ENCODE measurements at places on chromosomes 2 and 18.

DNA sequence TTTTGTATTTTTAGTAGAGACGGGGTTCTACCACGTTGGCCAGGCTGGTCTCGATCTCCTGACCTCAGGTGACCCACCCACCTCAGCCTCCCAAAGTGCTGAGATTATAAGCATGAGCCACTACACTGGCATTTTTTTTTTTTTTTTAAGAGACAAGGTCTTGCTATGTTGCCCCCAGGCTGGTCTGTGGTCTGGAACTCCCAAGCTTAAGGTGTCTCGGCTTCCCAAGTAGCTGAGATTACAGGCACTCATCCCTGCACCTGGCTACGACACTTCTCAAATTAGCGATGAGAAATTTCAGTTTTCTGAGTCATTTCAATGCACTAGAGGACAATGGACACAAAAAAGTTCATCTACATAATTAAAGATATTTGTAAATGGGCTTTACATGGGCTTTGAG, 36.6 kb upstream of the TCF7L1 start:
- no peak for DNase-seq

DNA sequence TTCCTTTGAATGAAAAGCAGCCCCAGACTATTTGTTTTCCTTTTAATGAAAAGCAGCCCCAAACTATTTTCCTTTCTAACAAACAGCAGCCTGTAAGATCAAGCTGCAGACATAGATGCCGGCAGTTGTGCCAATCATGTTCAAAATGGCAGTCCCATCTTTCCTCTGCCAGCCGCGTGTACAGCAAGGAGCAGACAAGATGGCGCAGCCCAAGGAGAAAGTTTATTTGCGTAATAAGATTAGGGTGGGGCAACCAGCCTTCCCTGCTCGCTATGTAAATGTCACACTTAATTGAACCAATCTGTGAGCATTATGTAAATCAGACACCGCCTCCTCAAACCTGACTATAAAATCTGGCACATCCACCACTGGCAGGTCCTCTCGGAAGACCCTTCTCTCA, 226.0 kb downstream of the TGIF1 start:
- no peak for DNase-seq

- peak; percentile 18 for DNase-seq
Observed at GRCh38 chr2:238305092-238305862, 15.0 kb upstream of the TRAF3IP1 start.

GRCh38 chr18:62988471-62988870, 273.1 kb downstream of the PHLPP1 start:
- DNase-seq: no peak

DNA sequence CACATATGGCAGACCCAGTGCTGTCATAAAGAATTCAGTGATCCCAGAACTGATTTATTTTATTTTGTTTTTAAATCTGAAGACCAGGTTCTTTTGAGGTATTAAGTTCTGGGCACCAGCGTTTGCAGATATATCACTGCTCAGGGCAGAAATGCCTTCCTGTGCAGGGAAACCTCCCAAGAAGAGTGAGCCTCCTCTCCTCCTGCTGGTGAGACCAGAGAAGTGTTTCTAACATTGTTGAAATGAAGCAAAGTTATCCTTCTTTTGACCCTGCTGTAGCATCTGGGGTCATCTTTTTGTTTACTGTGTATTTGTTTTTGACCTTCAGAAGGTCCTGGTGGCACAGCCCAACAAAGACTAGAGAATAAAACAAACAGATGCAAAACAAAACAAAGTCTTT, 94.0 kb downstream of the AQP4 start:
- DNase-seq: peak; percentile 21

- DNase-seq: no peak
Observed at GRCh38 chr2:101909760-101910159, 82.0 kb upstream of the IL1R2 start.

DNA sequence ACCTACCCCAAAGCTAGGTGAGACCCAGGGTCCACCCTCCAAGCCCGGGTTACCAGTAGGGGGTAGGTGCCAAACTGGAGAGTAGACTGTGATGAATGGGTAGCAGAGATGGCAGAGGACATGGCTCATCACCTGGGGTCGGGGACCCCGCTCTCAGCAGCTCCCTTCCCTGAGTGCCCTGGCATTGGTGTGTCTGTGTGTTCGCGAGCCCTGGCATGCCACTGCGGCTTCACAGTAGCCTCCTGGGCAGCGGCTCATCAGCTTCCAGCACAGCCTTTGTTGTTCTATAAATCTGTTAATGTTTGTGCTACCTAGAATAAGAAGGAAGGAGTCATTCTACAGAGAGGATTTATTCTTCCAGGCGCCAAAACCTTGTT, 62.6 kb upstream of the ALPP start:
- no peak for DNase-seq

DNA sequence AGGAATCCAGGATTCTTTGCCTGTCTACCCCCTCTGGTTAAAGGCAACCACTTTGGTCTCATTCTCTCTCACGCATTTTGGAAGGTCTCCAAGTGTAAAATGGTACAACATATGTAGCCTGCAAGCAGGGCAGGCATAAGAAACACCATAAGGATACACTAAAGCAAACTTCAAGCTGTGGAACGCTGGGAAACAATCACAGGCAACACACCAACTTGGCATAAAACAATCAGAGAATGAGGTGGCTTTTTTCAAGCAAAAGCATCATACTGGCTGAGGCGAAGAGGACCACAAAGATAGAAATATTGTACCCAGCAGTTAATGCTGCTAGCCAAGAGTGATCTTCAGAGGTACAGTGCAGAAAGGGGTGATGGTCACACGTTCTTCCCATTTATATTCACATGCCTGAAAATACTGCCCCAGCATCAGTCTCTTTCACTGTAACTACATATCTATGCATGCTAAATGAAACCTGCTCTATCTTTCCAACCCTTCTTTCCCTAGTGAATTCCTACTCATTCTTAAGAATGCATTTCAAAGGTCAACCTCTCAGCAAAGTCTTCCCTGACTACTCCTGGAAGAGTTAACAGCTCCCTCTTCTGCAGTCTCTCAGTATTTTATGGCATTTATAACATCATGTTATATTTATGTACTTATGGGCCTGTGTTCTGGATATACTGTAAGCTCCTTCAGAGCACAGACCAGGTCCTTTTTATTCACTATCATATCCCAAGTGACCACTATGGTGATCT, 71.9 kb upstream of the GALNT5 start:
- no peak for DNase-seq

DNA sequence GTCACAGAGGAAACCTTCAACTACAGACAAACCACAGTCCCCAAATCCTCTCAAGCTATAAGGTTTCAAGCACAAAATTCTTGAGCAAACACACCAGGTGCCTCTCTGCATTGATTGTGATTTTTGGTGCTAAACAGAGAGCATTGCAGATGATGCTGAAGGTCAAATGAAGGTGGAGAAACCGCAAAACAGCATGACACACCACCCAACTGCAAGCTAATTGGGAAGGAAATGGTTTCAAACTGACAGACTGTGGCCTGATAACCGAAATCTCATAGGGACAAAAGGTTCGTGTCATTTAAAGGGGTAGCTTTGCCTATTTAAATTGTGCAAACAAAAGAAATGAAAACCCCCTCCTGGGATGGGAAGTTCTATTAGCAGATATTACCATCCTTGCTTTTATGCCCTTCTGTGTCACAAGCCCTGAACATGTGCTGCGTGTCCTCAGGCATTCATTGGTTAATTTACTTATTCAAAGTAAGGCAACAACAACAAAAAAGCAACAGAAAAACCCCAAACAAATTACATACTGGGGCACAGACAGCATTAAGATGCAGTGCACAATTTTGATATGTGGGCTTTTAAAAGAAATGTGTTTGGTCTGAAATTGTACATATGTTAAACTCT, 154.9 kb downstream of the AQP4 start:
- DNase-seq: no peak

DNA sequence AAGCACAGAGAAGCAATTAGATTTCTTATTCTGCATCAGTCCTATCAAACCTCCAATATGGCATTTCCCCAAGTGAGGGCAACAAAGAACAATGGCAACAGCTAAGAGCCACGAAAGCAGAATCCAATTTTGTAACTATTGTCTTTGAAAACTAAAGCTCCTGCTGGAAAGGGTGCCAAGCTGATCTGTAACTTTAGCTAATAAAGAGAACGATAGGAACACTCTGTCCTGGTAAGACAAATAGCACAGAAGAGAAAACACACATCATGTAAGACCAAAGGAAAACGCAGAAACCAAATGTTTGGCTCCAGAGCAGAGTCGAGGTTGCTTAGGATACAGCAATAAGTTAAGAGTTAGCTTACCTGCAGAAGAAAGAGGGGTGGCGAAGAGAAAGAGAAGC, 160.5 kb downstream of the STK39 start:
- no peak for DNase-seq
